ENCODE measurements at places on chromosomes 3 and 15. TPM values are rescaled to one million over a fixed set of nuclear protein-coding genes. Genes with fewer than 3 reads are reported as not detected.

Gene ACTL6A
- total RNA-seq = 21.9 TPM

Gene PPP1R14D
- total RNA-seq = not detected

Gene WDR6
- total RNA-seq = 109 TPM

Gene CCDC66
- 19.2 TPM for total RNA-seq

Gene GMPS
- total RNA-seq = 29.2 TPM

Gene COPG1
- 76.4 TPM for total RNA-seq

Gene IQCB1
- total RNA-seq = 12.3 TPM

Gene GCSAM
- total RNA-seq = 1.5 TPM

Gene SEMA5B
- total RNA-seq = 0.25 TPM

Gene OPA1
- total RNA-seq = 38.5 TPM

Gene CRYGS
- not detected for total RNA-seq

Gene MORC1
- total RNA-seq = not detected

Gene FBXO40
- not detected for total RNA-seq

Gene SLC24A5
- total RNA-seq = not detected

Gene RETNLB
- total RNA-seq = not detected

Gene ALS2CL
- total RNA-seq = 134 TPM

Gene ASB14
- not detected for total RNA-seq

Gene CD96
- 13.5 TPM for total RNA-seq

Gene NANOGP8
- not detected for total RNA-seq

Gene ECE2
- 1.7 TPM for total RNA-seq

Gene KPNA1
- 54.0 TPM for total RNA-seq

Gene IL17RD
- total RNA-seq = 17.2 TPM

Gene SYNPR
- not detected for total RNA-seq

Gene NR1I2
- total RNA-seq = not detected

Gene CLDN1
- 48.6 TPM for total RNA-seq

Gene C3orf49
- not detected for total RNA-seq

Gene CEMIP
- total RNA-seq = 0.74 TPM

Gene PRTG
- total RNA-seq = 5.2 TPM

Gene TUSC7
- total RNA-seq = not detected

Gene PLA1A
- 1.7 TPM for total RNA-seq

Gene PSTPIP1
- 13.3 TPM for total RNA-seq

Gene GPR176
- 5.4 TPM for total RNA-seq

Gene SRPRB
- total RNA-seq = 7.6 TPM
